Lower lobe of right lung (tissue), 2 donors: ENCODE measurements at places on chromosomes 7 and 10.

GRCh38 chr10:99042051-99042771 is 193.4 kb downstream of the HPSE2 start:
- no peak overlapping the region for H3K4me3 ChIP-seq
- no peak overlapping the region for H3K27ac ChIP-seq
- DNase-seq, result no peak
- no peaks in the 10 kb centered on the region for H3K4me1 ChIP-seq
- H3K36me3 ChIP-seq, result no peaks in the 10 kb centered on the region

GRCh38 chr10:17427666-17428350 is 26.6 kb downstream of the ST8SIA6 start:
- H3K27ac ChIP-seq, result peak overlapping the region; percentile 42
- DNase-seq, result no peak
- no peak overlapping the region for H3K4me3 ChIP-seq
- peaks cover 26% of the 10 kb centered on the region for H3K4me1 ChIP-seq
- H3K27me3 ChIP-seq, result no peaks in the 10 kb centered on the region

- H3K27ac ChIP-seq, result peak overlapping the region; percentile 95
- peaks cover 46% of the 10 kb centered on the region for H3K4me1 ChIP-seq
- no peaks in the 10 kb centered on the region for H3K36me3 ChIP-seq
- peak overlapping the region; percentile 95 for H3K4me3 ChIP-seq
- H3K27me3 ChIP-seq, result no peaks in the 10 kb centered on the region
These were observed 4.9 kb downstream of the PTEN start for GRCh38 chr10:87868277-87868676.

DNA sequence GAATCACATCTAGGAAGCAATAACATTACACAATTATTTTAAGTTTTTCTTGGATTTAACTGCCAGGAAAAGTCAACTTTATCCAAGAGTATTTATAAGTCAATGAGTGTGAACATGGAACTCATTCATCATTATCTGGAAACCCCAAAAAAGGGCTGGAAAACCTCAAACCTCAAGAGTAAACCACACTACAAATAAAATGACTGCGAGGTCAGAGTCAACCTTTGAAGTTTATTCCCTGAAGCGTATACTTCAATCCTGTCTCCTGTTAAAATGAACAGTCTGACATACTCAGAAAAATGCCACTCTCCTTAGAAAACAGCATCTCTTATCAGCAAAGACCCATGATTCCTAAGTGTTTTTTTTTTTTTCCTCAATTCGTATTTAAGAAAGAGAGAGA is 86.5 kb downstream of the RELN start:
- no peaks in the 10 kb centered on the region for H3K36me3 ChIP-seq
- H3K27ac ChIP-seq, result no peak overlapping the region
- no peak for DNase-seq

DNA sequence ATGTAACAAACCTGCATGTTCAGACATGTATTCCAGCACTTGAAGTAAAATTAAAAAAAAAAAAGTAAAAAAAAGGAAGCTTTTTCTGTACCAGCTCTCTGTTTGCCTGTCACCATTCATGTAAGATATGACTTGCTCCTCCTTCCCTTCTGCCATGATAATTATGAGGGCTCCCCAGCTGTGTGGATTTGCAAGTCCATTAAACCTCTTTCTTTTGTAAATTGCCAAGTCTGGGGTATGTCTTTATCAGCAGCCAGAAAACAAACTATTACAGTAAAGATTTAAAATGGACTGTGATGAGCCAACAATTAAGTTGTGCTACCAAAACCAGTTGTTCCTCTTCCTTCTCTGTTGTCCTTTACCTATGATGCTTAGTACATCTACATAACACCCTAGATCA is 619.6 kb downstream of the ARL4A start:
- no peaks in the 10 kb centered on the region for H3K27me3 ChIP-seq
- no peak overlapping the region for H3K27ac ChIP-seq
- H3K36me3 ChIP-seq, result no peaks in the 10 kb centered on the region
- H3K4me1 ChIP-seq, result no peaks in the 10 kb centered on the region

GRCh38 chr7:106620676-106621075 is 40.3 kb downstream of the CCDC71L start:
- no peak overlapping the region for H3K4me3 ChIP-seq
- H3K4me1 ChIP-seq, result peaks cover 10% of the 10 kb centered on the region
- no peak for DNase-seq
- no peaks in the 10 kb centered on the region for H3K36me3 ChIP-seq
- H3K27ac ChIP-seq, result no peak overlapping the region
- H3K27me3 ChIP-seq, result no peaks in the 10 kb centered on the region

- no peak for DNase-seq
- H3K27ac ChIP-seq, result no peak overlapping the region
- no peak overlapping the region for H3K4me3 ChIP-seq
- no peaks in the 10 kb centered on the region for H3K4me1 ChIP-seq
- no peaks in the 10 kb centered on the region for H3K27me3 ChIP-seq
These were observed 10.2 kb upstream of the ST8SIA6 start for GRCh38 chr10:17464545-17464944.

- no peak overlapping the region for H3K4me3 ChIP-seq
- H3K27ac ChIP-seq, result no peak overlapping the region
- no peaks in the 10 kb centered on the region for H3K36me3 ChIP-seq
- no peaks in the 10 kb centered on the region for H3K27me3 ChIP-seq
- no peak for DNase-seq
These were observed 13.3 kb upstream of the RBM33 start for GRCh38 chr7:155631155-155631554.

DNA sequence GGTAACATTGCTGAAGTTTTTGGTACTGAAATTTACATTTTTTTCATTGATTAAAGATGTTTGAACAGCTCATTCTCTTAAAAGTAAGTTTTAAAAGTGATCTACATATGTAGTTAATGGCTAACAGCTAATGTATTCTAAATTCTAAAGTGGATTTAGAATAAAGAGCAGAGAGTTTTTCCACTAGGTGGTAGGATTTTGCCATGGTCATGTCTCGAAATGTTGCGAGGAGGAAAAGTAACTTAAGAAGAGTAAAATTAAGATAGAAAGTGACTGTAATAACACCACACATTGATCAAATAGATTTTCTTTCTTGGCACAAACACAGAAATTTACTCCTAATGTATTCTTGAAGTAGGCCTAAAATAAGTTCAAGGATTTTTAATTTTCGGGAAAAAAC is 19.8 kb downstream of the LSMEM1 start:
- H3K36me3 ChIP-seq, result no peaks in the 10 kb centered on the region
- H3K4me3 ChIP-seq, result no peak overlapping the region
- DNase-seq, result no peak
- H3K4me1 ChIP-seq, result no peaks in the 10 kb centered on the region
- no peaks in the 10 kb centered on the region for H3K27me3 ChIP-seq
- H3K27ac ChIP-seq, result no peak overlapping the region
